ENCODE measurements at places on chromosomes 3 and 15.

DNA sequence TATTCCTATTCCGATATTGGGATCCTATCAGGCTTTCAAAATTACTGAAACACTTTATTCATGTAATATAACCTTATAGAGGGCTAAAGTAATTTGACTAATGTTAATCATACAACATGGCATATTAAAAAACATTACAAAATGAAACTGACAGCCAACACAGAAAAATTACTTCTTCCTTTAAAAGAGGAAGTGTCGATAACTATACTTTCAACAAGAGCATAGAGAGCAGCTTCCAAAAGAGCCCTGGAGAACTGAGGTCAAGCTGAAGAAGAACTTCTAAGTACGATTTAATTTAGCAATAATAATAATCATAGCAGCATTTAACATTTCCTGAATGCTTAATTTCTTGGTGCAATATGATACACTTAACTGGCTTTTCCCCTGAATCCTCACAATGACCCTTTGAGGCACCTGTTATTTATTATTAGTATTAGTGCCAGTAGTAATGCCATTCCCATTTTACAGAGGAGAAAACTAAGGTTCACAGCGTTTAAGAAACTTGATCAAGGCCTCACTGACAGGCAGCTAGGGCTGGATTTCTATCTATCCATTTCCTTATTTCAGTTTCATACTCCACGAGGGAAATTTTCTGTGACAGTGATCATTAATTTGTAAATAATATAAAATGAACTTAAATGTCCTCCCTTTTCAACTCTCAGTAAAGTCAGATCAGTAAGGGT, 181.6 kb downstream of the CFAP20DC start:
- DNase-seq, result no peak

DNA sequence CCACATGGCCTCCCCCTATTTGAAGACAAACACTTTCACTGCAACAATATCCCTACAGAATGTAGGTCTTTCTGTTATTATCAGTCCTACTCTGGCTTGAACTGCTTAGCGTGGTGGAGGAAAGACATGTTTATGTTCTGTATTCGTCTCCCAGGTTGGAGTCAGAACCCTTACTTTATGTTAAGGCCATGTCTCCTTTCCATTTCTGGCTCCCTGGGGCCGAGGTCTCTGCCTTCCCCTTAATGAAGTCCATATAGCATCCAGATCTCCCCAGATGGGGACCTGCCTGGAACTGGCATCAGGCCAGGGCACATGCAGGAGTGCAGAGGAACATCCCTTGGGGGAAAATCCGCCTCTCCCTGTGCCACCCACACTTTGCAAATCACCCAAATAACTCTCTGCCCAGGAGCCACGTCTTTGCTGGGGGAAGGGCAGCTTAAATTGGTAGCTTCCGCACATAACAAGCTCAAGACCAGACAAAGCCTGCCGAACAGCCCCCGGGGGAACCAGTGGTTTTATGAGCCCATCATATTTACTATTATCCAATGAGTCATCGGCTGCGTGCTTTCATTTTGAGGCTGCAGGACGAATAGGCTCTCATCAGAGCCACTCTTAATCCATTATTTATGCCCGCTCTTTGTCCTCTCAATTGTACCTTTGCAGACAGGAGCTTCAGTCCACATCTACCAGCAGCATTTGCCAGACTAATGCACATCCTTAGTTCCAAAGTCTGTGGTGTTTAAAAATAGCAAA, 237.0 kb downstream of the UACA start:
- no peak for DNase-seq

DNA sequence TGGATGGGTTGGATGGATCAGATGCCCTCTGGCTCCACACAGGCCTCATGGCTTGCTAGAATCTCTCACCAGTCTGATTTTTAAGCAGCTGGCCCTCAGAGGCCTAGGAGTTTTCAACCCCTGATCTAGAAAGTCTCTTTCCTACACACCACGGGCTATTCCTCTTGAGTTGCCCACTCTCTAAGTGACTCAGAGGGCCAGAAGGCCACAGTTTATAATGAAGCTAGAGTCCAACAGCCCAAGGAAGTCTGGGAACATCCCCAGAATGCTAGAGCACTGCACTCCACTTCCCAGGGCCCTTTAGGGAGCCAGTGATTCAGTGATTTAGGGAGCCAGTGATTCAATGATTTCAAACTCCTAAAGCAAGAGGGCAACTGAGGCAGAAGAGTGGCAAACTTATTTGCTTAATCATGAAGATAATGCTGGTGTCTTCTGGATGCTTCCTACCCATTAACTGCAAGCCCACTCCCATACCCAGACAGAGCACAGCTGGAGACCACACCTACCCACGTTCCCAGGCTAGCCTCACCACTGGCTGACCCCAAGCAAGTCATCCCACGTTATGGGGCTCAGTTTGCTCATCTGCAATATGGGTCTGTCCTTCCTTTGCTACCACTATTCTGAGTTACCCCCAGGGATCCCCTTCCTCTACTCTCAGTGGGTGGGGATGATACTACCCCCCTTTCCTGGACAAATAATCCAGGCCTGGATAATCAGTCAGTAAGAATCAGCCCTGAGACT, 36.7 kb downstream of the ABTB1 start:
- DNase-seq, result no peak

DNA sequence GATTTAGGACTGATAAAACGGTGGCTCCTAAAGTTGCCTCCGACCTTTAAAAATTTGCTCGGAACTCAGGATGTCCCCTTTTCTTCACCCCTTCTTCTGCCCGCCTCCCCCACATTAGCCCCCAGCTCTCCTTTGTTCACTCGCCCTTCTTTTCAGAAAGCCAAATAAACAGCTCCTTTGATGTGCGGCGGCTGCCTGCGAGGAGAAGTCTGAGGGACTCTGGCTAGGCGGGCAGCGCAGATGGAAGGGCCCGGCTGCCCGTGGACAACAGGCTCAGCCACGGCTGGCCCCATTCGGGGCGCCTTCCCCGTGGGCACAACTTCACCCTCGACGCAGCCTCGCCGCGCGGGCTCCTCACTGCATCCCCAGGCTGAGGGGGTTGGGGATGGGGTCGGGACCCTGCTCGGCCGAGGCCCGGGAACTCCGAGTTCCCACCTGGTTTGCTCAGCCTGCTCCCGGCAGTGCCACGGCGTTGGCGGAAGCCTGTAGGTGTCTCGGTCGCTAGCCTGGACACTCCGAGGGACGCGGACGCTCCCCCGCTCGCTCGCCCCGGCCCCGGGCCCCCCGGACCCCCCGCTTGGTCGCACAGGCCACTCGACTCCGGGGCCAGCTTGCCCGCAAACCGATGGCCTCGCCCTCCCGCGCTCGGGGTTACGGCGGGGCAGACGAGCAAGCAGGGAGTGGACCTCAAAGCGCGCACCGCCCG, 897 bp upstream of the TLE3 start:
- DNase-seq, result peak; percentile 79

- no peak for DNase-seq
These were observed 223.4 kb downstream of the SNRPN start for GRCh38 chr15:25177955-25178801.

DNA sequence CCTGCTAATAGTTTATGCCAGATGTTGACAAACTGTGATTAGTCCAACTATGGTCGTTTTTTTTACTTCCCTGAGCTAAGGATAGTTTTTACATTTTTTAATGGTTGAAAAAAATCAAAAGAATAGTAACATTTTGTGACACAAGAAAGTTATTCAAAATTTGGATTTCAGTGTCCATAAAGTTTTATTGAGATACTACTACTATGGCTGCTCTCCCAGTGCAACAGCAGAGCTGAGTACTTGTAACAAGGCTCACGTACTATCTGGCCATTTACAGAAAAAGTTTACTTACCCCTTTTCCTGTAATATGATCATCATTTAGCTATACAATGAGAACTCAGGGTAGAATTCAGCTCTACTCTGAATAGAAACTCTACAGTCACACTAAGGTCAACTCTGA, 11.5 kb upstream of the TMEM62 start:
- DNase-seq, result no peak

DNA sequence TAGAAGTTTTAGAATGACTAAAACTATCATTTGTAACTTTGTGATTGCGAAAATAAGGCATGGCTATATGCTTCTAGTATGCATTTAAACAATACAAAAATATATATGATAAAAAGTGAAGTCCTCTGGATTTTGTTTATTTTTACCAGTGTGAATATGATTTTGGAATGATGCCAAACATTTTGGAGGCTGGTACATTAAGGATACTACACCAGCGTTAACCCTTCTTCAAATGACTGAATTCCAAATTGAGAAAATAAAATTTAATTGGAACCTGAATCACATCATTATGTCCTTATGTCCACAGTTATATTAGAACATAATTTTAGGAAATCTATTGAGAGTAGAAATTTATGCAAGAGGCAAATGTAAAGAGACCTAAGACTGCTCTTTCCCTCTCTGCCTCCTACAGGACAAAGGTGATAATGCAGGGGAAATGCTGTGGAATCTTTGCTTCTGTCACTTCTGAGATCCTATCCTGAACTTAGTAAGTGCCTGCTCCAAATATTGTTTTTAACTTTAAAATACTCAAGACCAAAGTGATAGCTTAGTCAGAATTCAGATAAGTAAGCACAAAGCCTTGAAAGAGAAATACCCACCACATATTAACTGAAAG, 121.1 kb upstream of the NANOGP8 start:
- no peak for DNase-seq

- DNase-seq, result no peak
These were observed 193.6 kb downstream of the EPHA3 start for GRCh38 chr3:89300981-89301380.

DNA sequence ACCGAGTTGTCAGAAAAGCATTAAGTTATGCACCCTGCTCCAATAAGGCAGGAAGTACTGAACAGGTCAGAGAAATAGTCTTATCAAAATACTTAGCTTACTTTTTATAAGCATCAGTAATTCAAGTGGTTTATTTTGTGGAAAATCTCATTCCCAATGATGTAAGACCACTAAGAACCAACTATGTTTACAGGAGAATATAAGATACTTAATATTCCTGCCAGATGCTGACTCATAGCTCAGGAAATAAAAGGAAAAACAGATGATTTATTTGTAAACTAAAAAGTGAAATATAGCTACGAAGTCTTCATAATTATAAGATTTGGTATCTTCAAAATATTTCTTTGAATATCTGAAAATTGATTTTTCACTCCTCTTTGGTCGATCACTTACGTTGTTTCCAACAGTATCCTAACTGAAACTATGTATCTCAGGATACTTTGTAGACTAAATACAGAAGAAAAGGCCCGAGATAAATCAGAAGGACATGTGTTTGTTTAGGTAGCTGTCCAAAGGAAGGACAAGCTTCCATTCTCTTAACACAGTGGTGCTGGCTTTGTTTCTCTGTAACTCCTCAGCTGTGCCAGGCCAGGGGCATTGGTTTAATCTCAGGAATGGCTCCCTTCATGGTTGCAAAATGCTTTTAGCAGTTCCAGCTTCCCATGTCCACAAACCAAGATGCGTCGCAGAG, 295.8 kb downstream of the GBE1 start:
- DNase-seq, result no peak

DNA sequence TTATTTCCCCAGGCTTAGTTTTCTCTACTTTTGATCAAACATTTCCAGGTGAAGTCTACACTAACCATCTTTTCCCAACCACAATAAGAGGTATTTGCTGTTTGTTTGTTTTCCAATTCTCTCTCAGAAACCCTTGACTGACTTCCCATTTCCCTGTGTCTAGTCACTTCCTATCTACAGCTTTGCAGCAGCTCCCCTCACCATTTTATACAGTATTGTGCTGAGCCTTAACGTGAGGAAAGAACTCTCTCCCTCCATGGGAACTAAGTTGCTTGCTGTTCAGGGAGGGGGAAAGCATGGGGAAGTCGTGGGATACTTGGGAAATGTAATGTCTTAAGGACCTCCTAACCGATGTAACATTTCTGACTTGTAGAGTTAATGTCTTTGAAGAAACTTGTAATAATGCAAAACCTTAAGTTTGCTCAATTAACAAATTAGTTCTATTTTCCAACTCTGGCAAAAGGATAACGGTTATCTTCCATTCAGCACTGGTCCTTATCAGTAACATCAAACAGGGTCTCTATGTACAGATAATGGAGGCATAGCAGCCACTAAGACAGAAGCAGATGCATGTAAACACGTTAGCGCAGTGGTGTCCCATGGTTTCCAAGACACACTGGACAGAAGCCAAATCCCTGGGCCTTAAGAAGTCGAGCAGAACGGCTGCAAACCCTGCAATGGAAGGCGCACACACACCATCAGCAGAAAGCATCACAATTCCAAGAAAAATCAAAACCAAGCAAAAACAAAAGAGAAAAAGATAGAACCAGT, 39.7 kb downstream of the NPTN start:
- DNase-seq, result no peak

GRCh38 chr3:89270201-89270600, 162.8 kb downstream of the EPHA3 start:
- DNase-seq, result no peak

DNA sequence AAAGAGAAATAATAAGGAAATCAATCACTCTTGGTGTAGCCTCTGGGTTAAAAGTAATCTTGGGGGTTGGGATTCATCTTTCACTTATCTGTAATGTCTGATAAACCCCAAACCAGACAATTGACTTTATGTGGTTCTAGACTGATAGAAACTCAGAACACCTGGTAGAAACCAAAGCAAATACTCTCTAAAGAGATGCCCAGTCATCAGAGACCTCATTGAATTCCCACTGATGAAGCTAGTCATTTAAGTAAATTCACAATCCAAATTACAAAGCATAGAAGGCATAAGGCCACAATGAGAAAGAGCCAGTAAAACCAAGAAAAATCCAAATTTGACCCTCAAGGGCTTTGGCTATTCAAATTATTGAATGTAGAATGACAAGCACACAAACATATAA, 250.6 kb downstream of the MBNL1 start:
- DNase-seq, result no peak

- DNase-seq, result no peak
These were observed 403.7 kb downstream of the SOX2 start for GRCh38 chr3:182115328-182116015.

GRCh38 chr3:182710557-182711157, 82.6 kb upstream of the ATP11B start:
- no peak for DNase-seq

DNA sequence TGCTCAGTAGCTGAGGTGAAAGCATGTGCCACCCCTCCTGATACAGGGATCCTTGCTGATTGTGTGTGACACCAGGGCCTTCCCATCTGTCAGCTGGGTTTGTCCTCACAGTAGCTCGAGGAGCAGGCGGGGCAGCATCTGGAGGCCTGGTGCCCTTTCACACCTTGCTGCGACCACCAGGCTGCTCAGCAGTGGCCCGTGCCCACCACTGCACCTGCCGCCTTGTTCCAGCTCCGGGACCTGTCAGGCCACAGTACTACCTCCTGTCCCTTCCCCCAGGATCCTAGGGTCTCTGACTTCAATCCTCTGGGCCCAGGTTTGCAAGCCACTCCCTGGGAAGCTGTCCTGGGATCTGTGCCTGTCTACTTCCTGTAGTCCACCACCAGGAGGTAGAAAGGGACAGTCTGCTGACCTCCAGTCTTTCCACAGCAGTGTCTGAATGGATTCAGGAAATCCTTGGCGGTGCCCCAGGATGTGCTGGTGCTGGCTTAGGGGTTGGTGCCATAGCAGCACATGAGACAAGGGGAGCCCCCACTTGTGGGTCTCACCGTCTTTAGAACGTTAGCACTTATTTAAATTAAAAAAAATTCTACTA, 27.5 kb downstream of the APBA2 start:
- peak; percentile 60 for DNase-seq

- no peak for DNase-seq
These were observed 535.1 kb downstream of the NLGN1 start for GRCh38 chr3:173932624-173933023.

Measured in tibial artery (tissue), 4 donors.